ENCODE measurements at places on chromosomes 7 and 10.

- no peak for DNase-seq
Observed at GRCh38 chr7:6615723-6616555, 529 bp downstream of the ZNF853 start.

- no peak for DNase-seq
Observed at GRCh38 chr7:70042533-70042932, 444.3 kb downstream of the AUTS2 start.

GRCh38 chr10:118141471-118141870 is 94.7 kb upstream of the RAB11FIP2 start:
- DNase-seq: no peak

DNA sequence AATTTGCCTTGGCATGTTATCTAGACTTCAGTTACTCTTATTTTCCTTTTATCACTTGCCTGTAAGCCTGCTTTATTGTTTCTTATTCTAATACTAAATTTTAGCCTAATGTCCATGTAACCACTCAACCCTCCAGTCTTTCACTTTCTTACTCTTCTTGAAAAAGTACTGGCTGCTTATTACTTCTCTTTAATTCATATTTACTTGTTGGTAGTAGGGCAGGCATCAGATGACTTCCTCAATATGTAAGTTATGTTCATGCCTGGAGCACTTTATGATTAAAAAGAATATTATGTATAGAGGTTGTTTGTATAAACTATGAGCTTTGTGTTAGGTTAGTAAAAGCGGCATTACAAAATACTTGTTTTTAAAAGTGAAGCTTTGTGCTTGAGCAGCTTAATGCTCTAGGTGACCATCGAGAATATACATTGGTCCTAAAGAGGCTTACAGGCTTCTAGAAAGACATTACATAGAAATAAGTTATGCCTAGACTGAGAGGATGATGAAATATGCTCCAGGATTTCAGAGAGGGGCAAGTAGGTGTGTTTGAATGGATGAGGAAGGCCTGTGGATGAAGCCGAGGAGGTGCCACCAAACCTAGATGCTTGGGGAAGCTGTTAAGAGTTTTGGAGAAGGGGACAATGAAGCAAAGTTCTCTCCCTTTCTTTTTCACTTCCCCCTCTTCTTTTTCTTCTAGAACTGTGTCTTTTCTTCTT is 207.1 kb upstream of the HDAC9 start:
- DNase-seq: no peak

GRCh38 chr10:15789793-15790525 is 70.2 kb upstream of the ITGA8 start:
- DNase-seq: no peak
